Stimulated activated CD8-positive, alpha-beta memory T cell treated with anti-CD3 and anti-CD28 coated beads, Interleukin-2, amount 100 ng/mL, for 1 hour (primary cell): ENCODE measurements at places on chromosomes 12 and 14.

DNA sequence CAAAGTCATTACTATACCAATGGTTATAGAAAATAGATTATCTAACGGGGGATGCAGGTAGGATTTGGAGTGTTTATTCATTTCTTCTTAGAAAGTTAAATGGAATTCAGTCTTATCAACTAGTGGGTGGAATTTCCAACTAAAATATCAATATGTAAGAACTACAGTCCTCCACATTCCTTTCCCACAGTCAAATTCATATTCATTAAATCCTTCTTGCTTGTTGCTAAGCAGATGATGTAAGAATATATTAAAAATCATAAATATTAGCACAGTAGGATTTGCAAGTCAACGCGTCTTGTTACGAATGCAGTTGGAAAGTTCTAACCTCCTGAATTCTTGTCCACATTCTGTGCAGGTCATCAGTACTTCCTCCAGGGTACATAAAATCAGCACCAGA lies 259.2 kb downstream of the CPNE8 start:
- no peak for DNase-seq

DNA sequence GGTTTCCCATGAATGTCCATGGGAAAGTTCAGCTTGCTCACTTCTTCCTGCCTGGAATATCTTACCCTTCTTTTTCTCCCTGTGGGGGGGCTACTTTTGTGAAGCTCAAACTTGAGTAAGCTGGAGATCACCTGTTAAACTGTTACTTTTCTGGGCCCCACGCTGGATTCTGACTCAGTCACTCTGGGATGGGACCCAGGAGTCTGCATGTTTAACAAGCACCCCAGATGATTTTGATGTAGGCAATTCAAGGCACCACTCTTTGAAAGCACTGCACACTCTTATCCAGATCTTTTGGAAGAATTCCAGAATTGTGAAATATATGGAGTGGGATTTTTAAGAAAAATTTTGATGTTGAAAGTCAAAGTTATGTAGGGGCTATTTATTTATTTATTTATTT lies 46.3 kb upstream of the IGF1 start:
- DNase-seq: no peak

DNA sequence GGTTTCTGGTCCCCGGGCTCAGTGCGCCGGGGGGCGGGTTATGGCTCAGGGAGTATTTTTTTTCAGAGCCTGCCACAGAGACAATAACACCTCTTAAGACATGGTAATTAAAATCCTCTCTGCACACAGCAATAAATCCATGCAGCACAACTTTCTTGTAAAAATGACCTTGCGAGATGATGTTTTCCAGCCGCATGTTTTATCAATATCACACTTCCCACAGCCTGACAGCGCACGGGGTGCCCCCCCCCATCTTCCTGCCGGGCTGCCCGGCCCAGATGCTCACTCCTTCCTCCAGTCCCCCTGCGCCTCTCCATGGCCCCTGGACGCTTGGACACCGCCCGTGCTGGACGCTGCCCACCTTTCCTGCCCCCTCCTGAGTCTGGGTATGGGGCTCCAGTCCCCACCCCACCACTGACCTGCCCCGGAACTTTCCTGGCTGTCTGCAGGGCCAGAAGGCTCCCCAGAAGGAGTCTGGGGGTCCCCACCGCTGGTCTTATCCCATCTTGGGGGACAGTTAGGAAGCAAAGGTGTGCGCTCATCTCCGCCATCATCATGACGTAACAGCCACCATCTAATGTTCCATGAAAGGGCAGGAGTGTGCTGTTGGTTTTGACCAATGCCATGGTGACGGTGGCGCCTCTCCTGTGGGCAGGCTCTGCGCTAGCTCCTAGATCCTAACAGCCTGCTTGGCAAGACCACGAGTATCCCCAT lies 182.9 kb downstream of the KIF26A start:
- no peak for DNase-seq

DNA sequence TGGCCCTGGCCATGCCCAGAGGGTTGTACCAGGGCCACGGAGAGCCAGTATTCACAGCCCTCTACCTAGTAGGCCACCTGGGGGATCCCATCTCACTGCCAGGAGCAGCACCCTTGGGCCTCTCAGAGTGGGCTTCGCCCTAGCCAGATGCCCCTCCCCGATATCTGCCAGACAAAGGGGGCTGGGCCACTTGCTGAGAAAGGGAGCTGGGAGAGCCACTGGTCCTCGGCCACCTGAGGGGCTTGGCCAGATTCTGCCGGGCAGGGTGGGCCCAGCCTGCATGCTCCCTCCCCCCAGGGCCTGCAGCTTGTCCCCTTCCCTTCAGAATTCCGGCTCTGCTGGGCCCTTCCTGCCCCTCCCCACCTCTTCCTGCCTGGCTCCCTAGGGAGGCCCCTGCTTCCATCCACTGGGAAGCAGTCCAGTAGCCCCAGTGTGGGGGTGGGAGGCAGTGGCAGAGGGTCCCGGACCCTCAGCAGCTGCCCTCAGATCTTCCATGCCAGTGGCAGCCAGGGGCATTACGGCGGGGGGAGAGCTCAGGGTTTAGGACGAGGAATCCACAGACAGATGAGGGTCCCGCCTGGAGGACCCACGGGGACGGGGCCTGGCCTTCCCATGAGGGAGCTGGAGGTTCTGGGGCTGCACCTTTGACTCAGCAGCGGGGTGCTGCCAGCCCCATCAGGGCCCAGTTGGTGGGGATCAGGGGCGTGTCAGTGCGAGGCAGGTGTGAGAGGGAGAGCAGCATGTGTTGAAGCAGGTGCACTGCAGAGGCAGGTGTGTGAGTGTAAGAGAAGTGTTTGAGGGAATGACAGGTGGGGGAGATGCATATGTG lies 2.4 kb downstream of the CRIP2 start:
- no peak for DNase-seq

GRCh38 chr12:111154147-111154834 lies 214.6 kb downstream of the PHETA1 start:
- DNase-seq: no peak
